Motor neuron (in vitro differentiated cells): ENCODE measurements at places on chromosomes 1 and 21. TPM values are rescaled to one million over a fixed set of nuclear protein-coding genes. Genes with fewer than 3 reads are reported as not detected.

DNA sequence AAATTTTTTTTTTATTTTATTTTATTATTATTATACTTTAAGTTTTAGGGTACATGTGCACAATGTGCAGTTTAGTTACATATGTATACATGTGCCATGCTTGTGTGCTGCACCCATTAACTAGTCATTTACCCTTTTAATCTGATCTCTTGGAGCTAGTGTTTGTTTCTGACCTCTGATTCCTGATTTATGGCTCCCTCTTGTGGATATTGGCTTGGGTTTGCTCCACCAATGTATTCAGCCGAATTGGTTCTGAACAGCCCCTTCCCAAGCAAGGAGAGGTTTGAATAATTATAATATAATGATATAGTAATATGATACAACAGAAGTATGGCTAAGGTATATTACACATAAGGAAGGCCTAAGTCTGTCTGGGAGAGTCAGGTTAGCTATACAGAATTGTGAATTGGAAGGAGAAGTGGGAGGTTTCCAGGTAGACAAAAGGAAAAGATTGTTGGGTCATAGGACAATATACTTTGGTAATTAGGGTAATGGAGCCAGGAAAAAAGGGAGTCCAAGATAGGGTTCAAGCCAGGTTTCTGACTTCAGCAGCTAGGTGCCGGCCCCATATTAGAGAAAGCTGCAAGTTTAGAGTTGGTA, 53.1 kb upstream of the HMCN1 start:
- ATAC-seq = peak; percentile 67

DNA sequence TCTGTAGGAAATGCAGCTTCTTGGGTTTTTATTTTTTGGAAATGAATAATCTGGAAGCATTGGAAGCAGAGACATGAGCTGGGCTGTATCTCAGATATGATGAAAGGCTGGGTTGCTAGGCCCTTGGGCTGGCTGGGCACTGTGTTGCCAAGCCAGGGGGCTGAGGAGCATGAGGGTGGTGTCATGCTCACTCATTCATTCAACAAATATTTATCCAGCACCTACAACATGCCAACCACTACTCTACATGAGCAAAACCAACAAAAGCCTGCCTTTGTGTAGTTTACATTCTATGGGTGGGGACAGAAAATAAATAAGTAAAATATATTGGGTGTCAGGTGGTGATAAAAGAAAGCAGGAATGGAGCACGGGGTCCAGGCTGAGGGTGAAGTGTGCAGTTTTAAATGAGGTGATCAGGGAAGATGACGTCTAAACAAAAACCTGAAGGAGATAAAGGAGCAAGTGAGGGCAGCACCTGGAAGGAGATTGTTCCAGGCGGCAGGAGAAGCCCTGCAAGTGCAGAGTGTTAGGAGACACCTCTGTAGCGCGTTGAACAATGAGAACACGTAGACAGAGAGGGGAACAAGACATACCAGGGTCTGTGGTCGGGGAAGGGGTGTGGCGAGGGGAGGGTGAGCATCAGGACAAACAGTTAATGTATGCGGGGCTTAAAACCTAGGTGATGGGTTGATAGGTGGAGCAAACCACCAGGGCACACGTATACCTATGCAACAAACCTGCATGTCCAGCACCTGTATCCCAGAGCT, 10.9 kb downstream of the TAGLN2 start:
- ATAC-seq = peak; percentile 70

S100A14 gene
- 0.50 TPM in 1 of 2 replicates, not detected in the other for total RNA-seq

DNA sequence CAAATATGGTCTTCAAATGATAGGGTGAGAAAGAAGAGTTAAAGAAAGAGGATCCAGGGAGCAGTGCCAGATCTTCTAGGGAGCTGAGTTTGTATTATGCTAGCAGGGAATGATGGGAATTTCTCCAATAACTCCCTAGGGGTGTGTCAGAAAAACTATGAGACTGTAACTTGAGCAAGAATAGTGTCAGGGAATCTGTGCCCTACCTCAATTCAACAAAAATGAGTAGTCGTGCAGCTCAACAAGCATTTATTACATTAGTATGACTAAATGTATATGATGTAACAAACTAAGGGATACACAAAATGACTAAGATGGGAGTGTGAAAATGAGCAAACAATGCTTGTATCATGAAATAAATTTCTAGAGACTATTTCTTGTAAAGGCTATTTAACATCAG, 24.2 kb downstream of the SPAG17 start:
- ATAC-seq = no peak

DNA sequence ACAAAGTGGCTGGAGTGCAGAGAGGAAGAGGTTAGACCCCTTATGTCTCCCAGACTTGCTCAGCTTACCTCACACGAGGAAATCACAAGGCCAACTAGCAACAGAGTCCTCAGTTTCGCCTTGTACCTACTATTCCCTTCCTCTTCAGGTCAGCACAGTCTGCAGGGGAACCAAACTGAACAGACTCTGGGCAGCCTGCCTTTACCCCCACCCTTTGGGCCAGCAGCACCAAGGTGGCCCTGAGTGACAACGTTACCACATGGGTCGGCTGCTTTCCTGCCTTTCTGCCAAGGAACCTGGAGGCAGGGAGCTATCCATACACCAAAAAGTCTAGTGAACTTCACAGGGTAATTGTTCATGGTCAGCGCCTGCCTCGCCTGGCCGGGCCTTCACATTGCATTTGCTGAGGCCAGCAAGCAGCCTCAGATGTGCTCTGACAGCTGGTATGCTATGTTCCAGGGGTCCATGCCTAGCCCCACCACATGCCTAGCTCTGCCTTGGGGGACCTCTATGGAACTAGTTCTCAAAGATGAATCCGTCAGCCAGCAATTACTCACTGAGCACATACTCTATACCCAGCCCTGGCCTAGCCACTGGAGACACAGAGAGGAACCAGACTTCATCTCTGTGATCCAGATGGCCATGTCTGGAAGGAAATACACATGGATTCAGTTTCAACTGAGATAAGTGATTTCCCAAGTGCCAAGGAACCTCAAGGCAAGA, 69.6 kb downstream of the DMAP1 start:
- no peak for ATAC-seq

C1QB gene
- total RNA-seq = 0.25 TPM in 1 of 2 replicates, not detected in the other

IGSF3 gene
- total RNA-seq = 39.6 and 40.5 TPM in 2 replicates

BEST4 gene
- 0.27 and 0.31 TPM in 2 replicates for total RNA-seq

DNA sequence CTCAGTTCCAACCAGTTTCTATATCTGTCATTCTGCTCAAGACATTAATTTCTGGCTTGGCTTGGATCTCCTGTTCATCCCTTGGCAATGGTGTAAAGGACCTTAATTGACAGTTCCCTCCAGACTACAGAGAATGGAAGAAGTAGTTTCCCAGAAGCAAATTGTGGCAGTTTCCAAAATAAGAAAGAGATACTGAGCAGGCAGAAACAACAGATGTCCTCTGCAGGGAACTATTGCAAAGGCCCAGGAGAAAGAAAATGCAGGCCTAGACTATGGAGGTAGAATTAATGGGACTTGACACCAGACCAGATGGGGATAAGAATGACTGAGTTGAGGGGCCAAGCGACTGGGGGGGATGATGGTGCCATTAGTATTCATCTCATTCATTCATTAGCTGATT, 6.1 kb upstream of the AK2 start:
- ATAC-seq = no peak

CFHR5 gene
- 0.06 TPM in 1 of 2 replicates, not detected in the other for total RNA-seq

DNA sequence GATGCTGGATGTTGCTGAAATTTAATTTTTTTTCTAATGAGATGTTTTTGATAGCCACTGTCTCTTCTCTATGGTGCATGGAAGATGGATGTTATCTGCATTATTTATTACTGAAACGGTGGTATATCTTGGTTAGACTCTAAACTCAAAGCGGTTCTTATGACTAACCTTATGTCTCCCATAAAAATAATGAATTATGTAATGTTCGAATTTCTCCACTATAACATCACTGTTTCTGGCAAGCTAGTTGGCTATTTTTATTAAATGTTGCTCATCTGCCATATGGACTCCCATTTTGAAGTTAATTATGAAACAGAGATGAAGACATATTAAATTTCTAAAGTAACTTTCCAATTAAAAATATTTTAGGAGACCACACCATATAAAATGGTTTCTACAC, 808.6 kb upstream of the ADGRL4 start:
- no peak for ATAC-seq
